NCI-H2171 treated with DMSO at 0.1 percent for 48 hours (cell line): ENCODE measurements at places on chromosomes 12 and 14.
A peak's percentile ranks its signal among the peaks of the same experiment; 100 is the strongest.

DNA sequence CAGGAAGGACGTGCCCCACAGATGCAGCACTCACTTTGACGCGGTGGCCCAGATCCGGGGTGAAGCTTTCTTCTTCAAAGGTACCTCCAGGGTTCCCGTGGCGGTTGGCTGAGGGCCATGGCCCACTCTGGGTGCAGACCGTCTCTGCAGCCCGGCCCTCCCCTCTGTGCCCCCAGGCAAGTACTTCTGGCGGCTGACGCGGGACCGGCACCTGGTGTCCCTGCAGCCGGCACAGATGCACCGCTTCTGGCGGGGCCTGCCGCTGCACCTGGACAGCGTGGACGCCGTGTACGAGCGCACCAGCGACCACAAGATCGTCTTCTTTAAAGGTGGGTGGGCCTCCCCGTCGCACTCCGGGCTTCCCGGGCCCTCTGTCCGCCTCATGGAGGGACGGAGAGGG is 16.9 kb downstream of the MMP17 start:
- DNase-seq, result no peak

DNA sequence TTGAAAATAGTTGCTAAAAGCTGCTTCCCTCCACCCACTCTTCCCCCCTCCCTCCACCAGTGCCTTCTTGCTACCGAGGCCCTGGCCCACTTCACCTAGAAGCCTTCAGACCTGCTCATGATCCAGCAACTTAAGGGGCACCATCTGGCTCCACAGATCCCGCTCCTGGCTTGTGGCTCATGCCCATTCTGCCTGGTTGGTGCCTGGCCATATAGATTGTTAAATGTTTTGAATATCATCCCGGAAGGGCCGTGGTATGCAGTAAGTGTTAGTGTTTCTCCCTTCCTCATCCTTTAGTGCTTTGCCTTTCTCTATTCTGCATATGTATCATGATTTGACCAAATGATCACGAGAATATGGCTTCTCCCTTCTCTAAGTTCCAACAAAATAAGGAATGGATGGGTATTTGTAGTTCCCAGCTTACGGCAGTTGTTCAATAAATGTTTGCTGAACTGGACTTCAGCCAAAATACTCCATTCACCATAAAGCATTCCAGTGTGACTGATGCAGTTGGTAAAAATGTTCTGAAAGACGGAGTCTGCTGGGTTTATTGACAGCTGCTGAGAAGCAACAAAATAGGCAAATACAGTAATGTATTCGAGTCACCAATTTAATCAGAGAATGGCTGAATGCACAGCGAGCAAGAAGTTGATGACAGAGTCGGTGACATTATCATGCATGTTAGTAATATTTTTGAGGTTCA is 30.7 kb downstream of the GRIP1 start:
- no peak for DNase-seq

DNA sequence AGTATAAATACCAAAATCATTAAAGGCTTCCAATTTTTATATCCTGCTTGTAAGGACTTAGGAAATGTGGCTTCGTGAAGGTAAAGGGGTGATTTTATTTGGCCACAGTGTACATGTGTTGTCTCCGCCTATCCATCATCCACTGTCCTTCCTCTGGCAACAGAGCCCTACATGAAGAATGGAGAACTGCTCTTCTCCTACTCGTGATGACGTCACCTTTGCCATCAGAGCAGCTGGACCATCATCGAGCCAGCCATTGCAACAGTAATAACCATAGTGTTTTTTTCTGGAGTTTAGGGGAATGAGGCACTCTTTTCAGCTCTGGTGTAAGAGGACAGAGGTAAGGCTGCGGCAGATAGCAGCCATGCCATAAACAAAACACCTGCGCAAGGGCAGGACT is 19.2 kb downstream of the ITPR2 start:
- DNase-seq, result no peak

- DNase-seq, result no peak
Observed at GRCh38 chr12:6093764-6094163, 30.7 kb downstream of the VWF start.

GRCh38 chr12:132445884-132446632 is 43.9 kb upstream of the FBRSL1 start:
- peak; percentile 97 for DNase-seq

GRCh38 chr12:111166779-111167540 is 201.9 kb downstream of the PHETA1 start:
- DNase-seq, result no peak

GRCh38 chr14:96086574-96087077 is 47.5 kb downstream of the C14orf132 start:
- no peak for DNase-seq

DNA sequence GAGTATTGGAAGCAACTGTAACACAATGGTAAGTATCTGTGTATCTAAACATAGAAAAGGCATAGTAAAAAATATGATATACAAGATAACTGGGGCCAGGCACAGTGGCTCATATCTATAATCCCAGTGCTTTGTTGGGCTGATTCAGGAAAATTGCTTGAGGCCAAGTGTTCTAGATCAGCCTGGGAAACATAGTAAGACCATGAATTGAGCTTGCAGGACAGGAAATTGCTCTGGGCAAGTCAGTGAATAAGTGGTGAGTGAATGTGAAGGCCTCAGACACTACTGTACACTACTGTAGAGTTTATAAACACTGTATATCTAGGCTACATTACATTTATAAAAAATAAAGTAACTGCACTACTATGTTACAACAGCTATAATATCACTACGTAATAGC is 75.2 kb downstream of the GPR135 start:
- DNase-seq, result no peak

DNA sequence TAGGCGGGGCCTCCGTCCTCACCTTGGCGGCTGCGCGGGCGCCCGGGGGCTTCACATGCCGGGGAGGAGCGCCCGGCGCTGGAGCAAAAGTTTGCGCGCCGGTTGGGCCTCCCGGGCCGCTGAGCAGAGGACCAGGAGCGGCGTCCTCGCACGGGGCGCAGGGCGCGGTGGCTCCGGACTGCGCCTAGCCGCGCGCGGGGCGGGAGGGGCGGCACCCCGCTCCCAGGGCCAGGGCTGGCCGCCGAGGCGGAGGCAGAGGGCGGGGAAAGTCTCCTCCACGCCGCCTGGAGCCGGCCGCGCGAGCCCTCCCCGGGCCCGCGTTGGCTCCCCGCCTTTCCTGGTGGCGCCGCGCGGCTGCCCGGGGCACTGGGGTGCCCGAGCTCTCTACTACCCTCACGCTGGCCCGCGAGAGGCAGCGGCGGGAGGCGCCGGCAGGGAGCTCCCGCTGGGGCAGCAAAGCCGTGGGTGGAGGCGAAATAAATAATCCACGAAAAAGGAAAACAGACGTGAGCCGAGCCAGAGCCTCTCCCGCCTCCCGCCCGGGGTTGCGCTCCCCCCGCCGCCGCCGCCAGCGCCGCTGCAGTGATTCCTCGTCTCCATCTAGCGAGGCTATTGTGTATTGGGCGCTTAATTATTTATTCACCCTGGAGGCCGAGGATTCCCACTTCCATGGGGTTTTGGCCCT is 400 bp upstream of the PRIMA1 start:
- DNase-seq, result peak; percentile 81

GRCh38 chr14:102182190-102182589 is 42.5 kb downstream of the WDR20 start:
- DNase-seq, result peak; percentile 25

GRCh38 chr14:105221598-105222178 is 26.6 kb upstream of the BTBD6 start:
- no peak for DNase-seq

DNA sequence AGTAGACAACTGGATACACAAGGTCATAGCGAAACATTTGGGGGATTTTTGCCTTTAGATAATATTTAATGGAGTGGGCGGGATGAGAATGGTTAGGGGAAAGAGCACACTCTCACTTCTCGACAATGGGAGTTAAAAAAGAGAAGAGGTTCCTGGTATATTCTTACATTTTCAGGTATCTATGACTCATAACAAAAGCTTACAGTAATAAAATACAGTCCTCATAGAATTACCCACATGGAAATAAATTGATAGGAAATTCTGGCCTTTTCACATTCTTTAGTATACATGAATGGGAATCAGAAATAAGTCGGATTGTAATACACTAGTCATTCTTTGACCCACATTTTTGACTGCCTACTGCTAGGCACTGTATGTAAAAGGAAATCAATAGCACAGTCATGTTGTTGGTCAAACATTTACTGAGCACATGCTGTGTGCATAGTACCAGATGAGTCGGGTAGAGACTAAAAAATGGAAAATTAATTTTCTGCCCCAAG is 8.2 kb upstream of the CRADD start:
- no peak for DNase-seq

GRCh38 chr12:101116911-101117310 is 93.1 kb downstream of the SLC5A8 start:
- peak; percentile 93 for DNase-seq

DNA sequence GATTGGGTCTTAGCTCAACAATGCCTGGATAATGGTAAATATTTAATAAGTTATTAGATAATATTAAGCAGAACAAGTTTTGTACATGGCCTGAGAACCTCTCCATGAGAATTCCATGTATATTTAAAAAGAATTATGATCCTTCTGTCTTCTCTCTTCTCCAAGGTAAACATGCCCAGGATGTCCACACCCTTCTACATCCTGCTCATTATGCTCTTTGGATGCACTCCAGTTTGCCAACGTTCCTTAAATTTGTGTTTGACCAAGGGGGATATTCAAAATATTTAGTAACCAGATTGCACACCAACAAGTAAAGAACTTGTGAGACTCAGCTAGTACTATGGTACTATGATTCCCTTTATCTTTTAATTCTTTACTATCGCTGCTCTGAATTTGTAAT is 44.8 kb upstream of the ERGIC2 start:
- DNase-seq, result no peak

GRCh38 chr12:77124767-77125166 is 59.4 kb upstream of the E2F7 start:
- no peak for DNase-seq

GRCh38 chr12:54370171-54370730 is 6.0 kb upstream of the GPR84 start:
- no peak for DNase-seq

DNA sequence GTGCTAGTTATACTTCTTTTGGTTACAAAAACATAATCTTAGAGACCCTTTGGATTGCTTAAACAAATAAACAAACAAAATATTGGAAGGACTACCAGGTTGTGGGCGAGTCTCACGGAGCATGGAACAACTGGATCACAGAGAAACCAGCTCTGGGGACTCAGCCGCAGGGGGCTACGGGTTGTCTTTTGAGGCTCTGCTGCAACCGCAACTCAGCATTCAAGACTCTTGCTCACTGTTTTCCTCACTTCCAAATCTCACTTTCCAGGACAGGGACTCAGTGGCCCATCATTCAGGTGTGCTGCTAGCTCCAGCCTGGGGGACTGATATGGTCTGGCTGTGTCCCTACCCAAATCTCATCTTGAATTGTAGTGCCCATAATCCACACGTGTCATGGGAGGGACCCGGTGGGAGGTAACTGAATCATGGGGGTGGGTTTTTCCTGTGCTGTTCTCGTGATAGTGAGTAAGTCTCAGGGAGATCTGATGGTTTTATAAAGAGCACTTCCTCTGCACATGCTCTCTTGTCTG is 14.0 kb upstream of the SERPINA4 start:
- no peak for DNase-seq

DNA sequence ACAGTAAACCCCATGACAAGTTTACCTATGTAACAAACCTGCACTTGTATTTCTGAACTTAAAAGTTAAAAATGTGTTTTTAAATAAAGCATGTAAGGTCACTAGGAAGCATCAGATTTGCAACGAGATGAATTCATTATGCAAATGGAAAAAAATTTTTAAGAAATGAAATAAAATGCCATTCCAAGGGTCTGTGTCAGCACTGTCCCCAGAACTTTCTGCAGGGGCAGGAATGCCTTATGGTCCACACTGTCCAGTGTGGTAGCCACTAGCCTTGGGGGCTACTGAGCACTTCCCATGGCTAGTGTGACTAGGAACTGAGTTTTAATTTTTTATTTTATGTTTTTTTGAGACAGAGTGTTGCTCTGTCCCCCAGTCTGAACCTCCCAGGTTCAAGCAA is 49.2 kb downstream of the HSP90AA1 start:
- DNase-seq, result no peak

GRCh38 chr14:89814126-89814525 is 140.4 kb downstream of the EFCAB11 start:
- no peak for DNase-seq

DNA sequence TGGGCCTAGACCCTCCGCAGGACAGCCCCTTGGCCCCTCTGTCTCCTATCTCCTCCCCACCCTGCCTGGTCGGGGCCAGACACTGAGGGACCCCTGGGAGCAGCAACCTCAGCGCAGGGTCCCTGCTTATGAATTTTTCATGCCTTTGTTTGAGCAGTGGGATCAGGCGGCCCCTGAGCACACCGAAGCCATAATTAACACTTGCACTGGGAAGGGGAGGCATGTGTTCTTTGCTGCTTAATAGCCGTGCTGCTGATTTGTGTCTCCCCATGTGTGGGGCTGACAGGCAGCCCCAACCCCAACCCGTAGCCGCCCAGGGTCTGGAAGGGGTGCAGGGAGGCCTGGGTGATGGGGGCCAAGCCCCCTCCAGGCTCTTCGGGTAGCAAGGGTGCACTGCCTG is 52.7 kb downstream of the FBRSL1 start:
- no peak for DNase-seq

- no peak for DNase-seq
Observed at GRCh38 chr12:51475543-51475942, 50.9 kb downstream of the SLC4A8 start.
